Choroid plexus epithelial cell (primary cell): ENCODE measurements at places on chromosomes 4 and X.
A peak's percentile ranks its signal among the peaks of the same experiment; 100 is the strongest.

- no peak for DNase-seq
These were observed at the start of gene ING2 for GRCh38 chr4:183504930-183505610. ING2 (plus strand) TSS chr4:183505058; CDS start chr4:183505196, 138 bp downstream.

GRCh38 chr4:146582864-146583263, 55.8 kb upstream of the POU4F2 start:
- DNase-seq: peak; percentile 19

DNA sequence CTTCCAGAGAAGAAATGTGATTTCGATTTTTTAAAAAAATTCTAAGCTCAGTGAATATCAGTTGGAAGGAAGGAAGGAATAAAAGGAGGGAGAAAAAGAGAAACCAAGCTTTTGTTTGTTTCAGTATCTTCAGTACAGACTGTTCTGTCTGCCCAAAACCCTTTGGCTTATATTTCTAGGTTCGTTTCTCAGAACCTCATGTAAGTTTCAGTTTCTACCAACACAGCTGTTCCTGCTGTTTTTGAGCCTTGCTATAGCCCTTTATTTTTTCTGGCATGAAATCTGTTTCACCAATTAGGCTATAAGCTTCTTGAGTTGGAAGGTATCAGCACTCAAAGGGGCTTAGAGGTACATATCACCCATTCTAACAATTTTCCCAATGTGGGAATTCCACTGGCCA, 157.9 kb downstream of the GBA3 start:
- no peak for DNase-seq

- DNase-seq: no peak
These were observed 30.8 kb downstream of the BLOC1S4 start for GRCh38 chr4:6746721-6747293.

GRCh38 chrX:73068467-73069364, 10.6 kb downstream of the PABPC1L2A start:
- no peak for DNase-seq

GRCh38 chr4:170005472-170005871, 20.7 kb downstream of the MFAP3L start:
- DNase-seq: no peak

DNA sequence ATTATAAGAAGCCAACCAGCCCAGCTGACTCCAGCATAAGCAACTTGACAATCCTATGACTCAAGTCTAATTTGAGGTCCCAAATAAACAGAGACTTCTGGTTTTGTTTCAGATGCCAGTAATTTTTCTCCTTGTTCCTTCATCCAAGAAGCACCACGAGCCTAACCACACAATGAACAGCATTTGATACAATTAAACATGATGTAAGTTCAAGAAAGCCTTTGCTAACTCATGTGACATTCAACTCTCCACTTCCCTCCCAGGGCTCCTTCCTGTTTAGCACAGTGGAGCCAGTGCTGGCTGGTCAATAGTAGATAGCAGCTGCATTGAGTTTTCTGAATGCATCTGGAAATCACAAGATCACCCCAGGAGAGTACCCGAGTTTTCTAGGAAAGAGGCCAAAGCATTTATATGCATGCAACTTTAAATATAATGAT, 206.3 kb downstream of the ARHGAP24 start:
- peak; percentile 99 for DNase-seq

DNA sequence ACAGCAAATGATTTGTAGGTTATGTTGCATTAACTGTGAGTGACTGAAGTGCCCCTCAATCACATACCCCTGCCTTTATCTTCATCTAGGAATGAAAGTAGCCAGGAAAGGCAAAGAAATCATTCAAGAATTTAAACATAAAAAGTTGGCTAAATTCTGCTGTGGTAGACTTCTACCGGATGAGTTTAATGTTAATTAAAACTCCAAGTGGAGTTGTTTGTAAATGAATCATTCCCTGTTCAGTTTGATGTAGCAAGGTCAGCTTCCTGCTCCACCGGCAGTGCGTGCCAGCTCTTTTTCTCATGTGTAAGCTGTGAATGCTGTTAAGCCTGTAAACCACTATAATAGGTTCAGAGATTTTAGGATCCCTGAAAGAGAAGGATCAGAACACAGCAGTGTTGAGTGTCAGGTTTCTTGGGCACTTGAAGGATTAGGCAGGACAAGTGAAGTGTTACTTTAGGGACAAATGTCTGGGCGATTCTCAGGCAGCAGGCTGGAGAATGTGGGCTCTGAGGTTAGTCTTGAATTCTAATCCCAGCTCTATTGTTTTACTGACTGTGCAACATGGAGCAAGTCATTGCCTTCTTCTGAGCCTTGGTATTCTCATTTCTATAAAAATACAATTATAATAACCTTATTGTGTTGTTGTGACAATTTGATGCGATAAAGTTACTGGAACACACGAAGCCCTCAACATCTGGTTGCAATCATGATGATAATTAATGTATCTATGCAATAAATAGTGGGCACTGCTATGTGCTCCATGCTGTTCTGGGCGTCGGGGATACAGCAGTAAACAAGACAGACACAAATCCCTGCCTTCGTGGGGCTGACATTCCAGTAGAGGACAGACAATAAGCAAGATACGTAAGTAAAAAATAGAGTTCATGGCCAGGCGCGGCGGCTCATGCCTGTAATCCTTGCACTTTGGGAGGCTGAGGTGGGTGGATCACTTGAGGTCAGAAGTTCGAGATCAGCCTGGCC, 112.0 kb downstream of the SHROOM3 start:
- peak; percentile 89 for DNase-seq

DNA sequence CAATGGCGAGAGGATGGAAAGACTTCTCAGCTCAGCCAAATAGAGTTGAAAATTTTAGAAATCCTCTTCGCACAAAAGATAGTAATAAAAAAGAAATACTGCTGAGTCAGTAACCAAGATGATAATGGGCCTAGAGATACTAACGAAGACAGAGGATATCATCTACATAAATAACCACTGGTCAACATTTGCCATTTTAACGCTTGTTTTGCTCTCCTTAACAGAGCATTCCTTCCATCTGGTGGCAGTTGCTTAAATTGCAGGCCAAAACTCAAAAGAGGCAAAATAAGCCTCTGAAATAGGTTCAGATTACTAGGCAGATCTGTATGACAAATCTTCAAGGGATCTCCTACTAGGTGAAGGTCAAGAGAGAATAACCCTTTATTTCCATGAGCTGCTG, 51.7 kb upstream of the MCF2 start:
- DNase-seq: peak; percentile 60

DNA sequence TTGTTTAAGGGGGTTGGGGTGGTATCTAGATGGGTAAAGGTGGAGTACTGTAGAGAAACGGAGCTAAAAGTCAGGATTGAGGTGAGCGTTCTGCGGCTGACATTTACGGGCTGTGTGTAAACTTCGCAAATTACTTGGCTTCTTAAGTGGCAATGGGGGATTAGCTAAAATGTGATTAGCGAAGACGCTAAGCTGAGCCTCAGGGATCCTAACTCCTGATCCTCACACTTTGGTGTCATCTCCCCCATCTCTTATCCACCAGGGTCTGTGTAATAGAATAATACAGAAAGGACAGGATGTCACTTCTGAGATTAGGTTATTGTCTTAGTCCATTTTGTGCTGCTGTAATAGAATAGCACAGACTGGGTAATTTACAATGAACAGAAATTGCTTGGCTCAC, 10.6 kb upstream of the FAT1 start:
- no peak for DNase-seq

DNA sequence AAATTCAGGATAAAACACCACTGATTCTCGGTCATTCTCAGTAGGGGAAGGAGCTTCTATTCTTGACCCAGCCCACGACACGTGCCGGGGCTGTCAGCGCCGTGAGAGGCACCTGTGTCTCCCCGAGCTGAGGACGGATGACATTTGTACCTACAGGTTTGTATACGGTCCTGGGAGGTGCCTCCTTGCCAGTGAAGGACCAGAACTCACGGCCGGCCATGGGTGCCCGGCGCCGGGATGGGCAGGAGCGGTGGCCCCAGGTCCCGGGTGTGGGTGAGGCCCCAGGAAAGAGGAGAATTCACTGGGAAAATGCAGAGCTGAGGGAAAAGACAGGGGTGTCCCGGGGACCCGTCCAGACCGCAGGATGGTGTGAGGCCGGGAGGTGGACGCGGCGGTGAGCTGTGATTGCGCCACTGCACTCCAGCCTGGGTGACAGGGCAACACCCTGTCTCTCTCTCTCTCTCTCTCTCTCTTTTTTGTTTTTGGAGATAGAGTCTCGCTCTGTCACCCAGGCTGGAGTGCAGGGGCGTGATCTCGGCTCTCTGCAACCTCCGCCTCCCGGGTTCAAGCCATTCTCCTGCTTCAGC, 48.9 kb upstream of the PPP2R3B start:
- no peak for DNase-seq

DNA sequence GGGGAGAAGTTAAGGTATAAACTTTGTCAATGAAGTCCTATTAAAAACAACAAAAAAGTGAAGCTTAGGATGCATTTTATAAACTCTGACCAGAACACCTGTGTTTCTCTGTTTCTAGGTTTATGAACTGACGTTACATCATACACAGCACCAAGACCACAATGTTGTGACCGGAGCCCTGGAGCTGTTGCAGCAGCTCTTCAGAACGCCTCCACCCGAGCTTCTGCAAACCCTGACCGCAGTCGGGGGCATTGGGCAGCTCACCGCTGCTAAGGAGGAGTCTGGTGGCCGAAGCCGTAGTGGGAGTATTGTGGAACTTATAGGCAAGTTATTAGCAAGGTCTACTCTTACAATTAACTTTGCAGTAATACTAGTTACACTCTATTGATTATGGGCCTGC, 46.6 kb downstream of the HTT start:
- no peak for DNase-seq

GRCh38 chrX:22922961-22923360, 76.8 kb upstream of the DDX53 start:
- peak; percentile 86 for DNase-seq

GRCh38 chr4:174626342-174627008, 104.2 kb upstream of the HPGD start:
- DNase-seq: no peak

DNA sequence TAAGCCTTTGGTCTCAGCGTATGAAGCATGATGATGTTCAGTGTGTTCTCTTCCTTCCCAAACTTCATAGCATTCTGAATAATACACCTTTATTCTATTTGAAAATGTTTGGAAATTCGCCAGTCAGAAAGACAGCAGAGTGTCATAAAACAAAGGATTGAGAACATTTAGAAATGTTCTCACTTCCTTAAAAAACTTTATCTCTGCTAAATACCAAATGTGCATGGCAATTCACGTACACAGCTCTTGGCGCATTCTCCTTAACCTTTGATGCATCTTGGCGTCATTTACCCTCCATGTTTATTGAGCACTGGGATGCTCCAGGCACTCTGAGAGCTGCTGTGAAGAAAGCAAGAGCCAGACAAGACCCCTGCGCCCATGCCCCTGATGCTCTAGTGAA, 7.2 kb upstream of the IRF2 start:
- DNase-seq: no peak

- DNase-seq: peak; percentile 88
These were observed at the start of gene SMIM10 for GRCh38 chrX:134990801-134991481. SMIM10 (plus strand) TSS chrX:134990991; CDS start chrX:134991096, 105 bp downstream.

GRCh38 chrX:38726612-38727011, 74.6 kb upstream of the MID1IP1 start:
- DNase-seq: no peak

DNA sequence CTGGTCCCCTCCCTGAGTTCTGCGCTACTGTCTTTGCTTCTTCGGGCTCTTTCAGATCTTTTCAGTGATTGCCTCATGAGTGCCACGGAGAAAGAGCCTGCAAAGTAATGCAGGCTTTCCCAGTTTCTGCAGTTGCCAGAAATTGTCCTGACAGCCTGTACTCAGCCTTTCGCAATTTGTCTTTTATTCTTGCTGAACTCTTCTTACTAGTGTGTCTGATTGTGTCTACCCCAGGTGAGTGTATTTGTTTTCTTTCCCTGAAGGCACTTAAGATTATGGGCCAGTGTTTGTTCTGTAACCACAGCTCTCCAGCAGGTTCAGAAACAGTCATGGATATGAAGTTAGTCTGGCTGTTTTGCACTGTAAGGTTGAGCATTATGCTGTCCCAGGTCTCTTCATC, 47.1 kb downstream of the FAM193A start:
- DNase-seq: peak; percentile 58

GRCh38 chr4:141158219-141158618, 24.9 kb upstream of the RNF150 start:
- DNase-seq: peak; percentile 65

GRCh38 chrX:8846266-8846665, 45.1 kb upstream of the FAM9A start:
- DNase-seq: no peak

GRCh38 chr4:34039766-34040165, 2204.5 kb downstream of the ARAP2 start:
- no peak for DNase-seq

- no peak for DNase-seq
These were observed 18.8 kb upstream of the CYP4V2 start for GRCh38 chr4:186172546-186172945.

GRCh38 chr4:106273831-106274230, 42.2 kb downstream of the TBCK start:
- peak; percentile 16 for DNase-seq

GRCh38 chrX:14758029-14758491, 114.8 kb downstream of the FANCB start:
- DNase-seq: no peak

- peak; percentile 52 for DNase-seq
These were observed 15.0 kb upstream of the XAGE2 start for GRCh38 chrX:52353838-52354237.

GRCh38 chr4:177041356-177041755, 248.6 kb upstream of the VEGFC start:
- DNase-seq: no peak

DNA sequence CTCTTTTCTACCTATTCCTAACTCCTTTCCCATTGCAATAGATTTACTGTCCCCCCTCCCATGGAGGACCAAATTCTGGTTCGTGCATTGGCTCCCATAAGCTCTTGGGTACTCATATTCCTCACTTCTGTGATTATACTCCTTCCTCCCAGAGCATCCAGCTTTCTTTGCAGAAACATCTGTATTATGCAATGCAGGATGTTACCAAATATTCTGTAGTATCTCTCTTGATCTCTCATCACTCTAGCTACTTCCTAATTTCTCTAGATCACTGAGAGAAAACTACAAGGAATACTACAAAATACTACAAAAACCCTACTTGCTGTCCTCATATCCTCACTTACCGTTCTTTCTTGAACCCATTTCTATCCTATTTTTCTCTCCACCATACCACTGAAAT, 395.9 kb upstream of the HS3ST1 start:
- no peak for DNase-seq

DNA sequence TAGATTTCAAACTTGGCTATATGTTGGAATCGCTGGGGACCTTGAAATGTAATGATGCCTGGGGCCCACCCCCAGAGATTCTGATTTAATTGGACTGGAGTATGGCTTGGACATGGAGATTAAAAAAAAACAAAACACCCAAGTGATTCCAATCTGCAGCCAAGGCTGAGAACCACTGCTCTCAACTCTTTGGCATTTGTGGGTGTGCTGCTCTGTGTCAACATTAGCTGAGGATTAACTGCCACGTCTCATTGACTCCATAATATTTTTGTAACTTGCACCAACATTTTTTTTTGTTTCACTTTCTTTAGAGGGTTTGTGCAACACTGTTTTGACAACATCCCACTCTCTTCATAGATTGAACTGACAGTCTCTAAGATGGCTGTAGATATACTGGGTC, 41.1 kb upstream of the PDK3 start:
- DNase-seq: peak; percentile 6
